Omental fat pad (tissue), 4 donors: ENCODE measurements at places on chromosomes 7 and 10. TPM values are rescaled to one million over a fixed set of nuclear protein-coding genes. Genes with fewer than 3 reads are reported as not detected.

Gene FFAR4
- total RNA-seq: 3.0 TPM

Gene MMD2
- not detected for total RNA-seq

Gene MRLN
- total RNA-seq: not detected

Gene CACNB2
- total RNA-seq: 12.1 TPM

Gene RNF133
- 1.0 TPM for total RNA-seq

Gene OR2A42
- 1.0 TPM for total RNA-seq

Gene POLR2J
- total RNA-seq: 26.6 TPM

Gene FGFBP3
- 0.96 TPM for total RNA-seq

Gene SFRP4
- total RNA-seq: 3.5 TPM

Gene OPN4
- total RNA-seq: not detected

Gene H2BK1
- not detected for total RNA-seq

Gene PRKG1
- total RNA-seq: 36.4 TPM

Gene STK32C
- 8.9 TPM for total RNA-seq

Gene TRIM8
- total RNA-seq: 100 TPM

Gene SRRM3
- total RNA-seq: 2.0 TPM

Gene GTPBP4
- total RNA-seq: 33.6 TPM

Gene TWNK
- total RNA-seq: 7.3 TPM

Gene RGR
- total RNA-seq: 1.5 TPM

Gene FZD1
- total RNA-seq: 13.4 TPM

Gene MINDY3
- total RNA-seq: 38.6 TPM

Gene GHRHR
- not detected for total RNA-seq

Gene AZGP1
- total RNA-seq: 92.5 TPM

Gene NKX1-2
- total RNA-seq: not detected

Gene SCRN1
- 31.2 TPM for total RNA-seq

Gene GSDME
- 14.8 TPM for total RNA-seq

Gene CFAP46
- 0.37 TPM for total RNA-seq

Gene FBXO24
- total RNA-seq: not detected

Gene FOXP2
- total RNA-seq: 7.2 TPM

Gene DDC
- 0.60 TPM for total RNA-seq

Gene GDF2
- total RNA-seq: not detected

Gene NANOS1
- 12.1 TPM for total RNA-seq

Gene VGF
- total RNA-seq: 0.60 TPM

Gene TSPAN33
- total RNA-seq: 8.1 TPM

Gene GSTO1
- total RNA-seq: 63.9 TPM

Gene NHLRC2
- total RNA-seq: 117 TPM

Gene C7orf57
- total RNA-seq: not detected

Gene GNGT1
- total RNA-seq: not detected

Gene LEP
- 12.3 TPM for total RNA-seq

Gene SPDYE3
- not detected for total RNA-seq

Gene GIMAP2
- 44.0 TPM for total RNA-seq

Gene NUTM2E
- total RNA-seq: not detected

Gene CNNM1
- total RNA-seq: 0.74 TPM

Gene SFTPA2
- total RNA-seq: not detected

Gene CXCL12
- total RNA-seq: 137 TPM

Gene KCNIP2
- 70.1 TPM for total RNA-seq

Gene HIF1AN
- total RNA-seq: 15.8 TPM

Gene PODXL
- total RNA-seq: 40.0 TPM

Gene IFIT1B
- total RNA-seq: not detected

Gene CFAP69
- 41.1 TPM for total RNA-seq

Gene PLXDC2
- 54.0 TPM for total RNA-seq

Gene CALHM2
- 63.5 TPM for total RNA-seq

Gene TMEM213
- total RNA-seq: not detected

Gene NPM3
- total RNA-seq: 25.0 TPM

Gene AGMO
- total RNA-seq: 2.2 TPM

Gene RRP12
- 21.7 TPM for total RNA-seq

Gene MNX1
- total RNA-seq: not detected

Gene PTF1A
- total RNA-seq: not detected

Gene THSD7A
- total RNA-seq: 12.3 TPM
